ENCODE measurements at places on chromosomes 1 and 21.

DNA sequence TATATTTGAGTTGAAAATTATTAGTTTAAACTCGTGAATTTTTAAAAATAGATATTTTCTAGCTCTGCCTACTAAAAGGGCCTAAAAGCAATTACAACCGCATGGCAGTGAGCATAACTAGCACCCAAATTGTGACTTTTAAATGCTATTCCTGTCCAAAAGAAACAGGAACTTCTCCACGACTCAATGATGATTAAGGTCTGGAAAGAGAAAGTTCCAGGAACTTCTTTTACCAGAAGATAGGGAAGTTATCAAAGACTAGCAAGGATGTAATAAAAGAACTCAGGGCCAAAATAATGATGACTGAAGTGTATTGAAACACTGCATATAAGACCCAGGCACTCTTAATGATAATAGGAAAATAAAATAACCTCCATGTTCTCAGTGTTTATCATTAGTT, 313.0 kb downstream of the PLPP3 start:
- DNase-seq, result no peak

DNA sequence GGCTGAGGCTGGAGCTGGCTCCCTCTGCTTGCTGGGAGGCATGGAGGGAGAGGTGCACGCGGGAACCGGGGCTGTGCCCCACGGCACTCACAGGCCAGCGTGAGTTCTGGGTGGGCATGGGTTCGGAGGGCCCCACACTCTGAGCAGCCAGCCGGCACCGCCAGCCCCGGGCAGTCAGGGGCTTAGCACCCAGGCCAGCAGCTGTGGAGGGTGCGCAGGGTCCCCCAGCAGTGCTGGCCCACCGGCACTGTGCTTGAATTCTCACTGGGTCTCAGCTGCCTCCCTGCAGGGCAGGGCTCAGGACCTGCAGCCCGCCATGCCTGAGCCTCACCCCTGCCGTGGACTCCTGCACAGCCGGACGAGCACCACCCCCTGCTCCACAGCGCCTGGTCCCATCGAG, 164.9 kb upstream of the PLD5 start:
- no peak for DNase-seq

GRCh38 chr1:169833179-169833901, 38.6 kb upstream of the METTL18 start:
- no peak for DNase-seq

- DNase-seq, result no peak
Observed at GRCh38 chr1:115796897-115797296, 28.4 kb upstream of the CASQ2 start.

Data from COR-L47 (cell line).